Left ventricle myocardium inferior (tissue), 1 donor: ENCODE measurements at places on chromosomes 7 and 10. TPM values are rescaled to one million over a fixed set of nuclear protein-coding genes. Genes with fewer than 3 reads are reported as not detected.

DNA sequence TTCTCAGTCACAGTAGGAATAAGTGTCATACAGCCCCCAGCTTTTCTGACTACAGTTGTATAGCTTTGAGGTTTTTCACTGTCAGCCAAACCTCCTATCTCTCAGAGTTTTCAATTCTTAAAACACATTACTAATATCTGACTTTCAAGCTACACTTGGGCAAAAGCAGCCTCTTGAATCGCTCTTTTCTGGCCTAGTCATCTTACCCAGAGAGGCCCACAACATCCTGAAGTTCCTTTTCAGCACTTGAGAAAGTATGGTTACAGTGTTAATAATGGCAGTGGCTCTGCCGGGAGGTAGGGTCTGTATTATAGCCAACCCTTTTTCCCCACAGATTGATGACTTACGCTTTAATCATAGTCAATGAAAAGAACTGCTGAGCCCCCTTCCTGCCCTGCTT lies 181.0 kb downstream of the LRRC4 start:
- H3K36me3 ChIP-seq = peaks cover 3% of the 10 kb centered on the region
- DNase-seq = no peak
- no peak overlapping the region for H3K27ac ChIP-seq
- H3K4me1 ChIP-seq = peaks cover 14% of the 10 kb centered on the region
- H3K4me3 ChIP-seq = no peak overlapping the region

DNA sequence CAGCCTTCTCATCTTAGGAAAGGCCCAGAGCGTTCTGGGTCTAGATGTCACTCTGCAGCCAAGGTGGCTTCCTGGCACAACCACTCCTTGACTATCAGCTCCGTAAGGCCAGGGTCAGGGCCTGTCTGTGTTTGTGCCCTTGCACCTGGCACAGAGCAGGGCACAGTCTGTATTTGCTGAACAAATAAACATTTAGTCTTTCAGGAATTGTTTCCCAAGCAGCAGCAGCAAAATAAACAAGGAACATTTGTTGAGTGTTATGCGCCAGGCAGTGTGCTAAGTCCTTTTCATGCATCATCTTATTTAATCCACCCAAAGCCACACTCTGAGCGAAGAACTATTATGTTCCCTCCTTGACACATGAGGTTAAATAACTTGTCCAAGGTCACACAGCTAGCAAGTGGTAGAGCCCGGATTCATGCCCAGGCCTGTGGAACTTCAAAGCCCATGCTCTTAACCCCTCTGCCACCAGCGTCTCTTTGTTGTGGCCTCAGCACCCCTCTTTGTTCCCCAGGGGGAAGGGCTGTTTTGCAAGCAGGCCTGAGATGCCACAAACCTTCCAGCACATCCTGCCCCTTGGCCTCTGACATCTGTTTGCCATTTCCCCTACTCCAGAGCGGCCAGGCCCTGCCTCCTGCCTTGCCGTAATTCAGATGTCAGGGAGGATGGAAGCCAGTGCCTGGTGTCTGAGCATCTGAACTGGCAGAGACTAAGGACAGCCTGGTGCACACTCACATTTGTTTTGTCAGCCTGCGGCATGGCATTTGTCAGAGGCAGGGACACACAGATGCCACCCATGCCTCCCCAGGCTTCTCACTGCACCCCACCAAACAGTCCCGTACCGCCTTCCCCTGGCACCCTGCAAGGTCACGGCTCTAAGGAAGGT lies 325.8 kb upstream of the ZMIZ1 start:
- H3K4me1 ChIP-seq = peaks cover 82% of the 10 kb centered on the region
- no peak overlapping the region for H3K4me3 ChIP-seq
- H3K27me3 ChIP-seq = no peaks in the 10 kb centered on the region
- H3K36me3 ChIP-seq = no peaks in the 10 kb centered on the region
- no peak for DNase-seq
- peak overlapping the region; percentile 67 for H3K27ac ChIP-seq

DNA sequence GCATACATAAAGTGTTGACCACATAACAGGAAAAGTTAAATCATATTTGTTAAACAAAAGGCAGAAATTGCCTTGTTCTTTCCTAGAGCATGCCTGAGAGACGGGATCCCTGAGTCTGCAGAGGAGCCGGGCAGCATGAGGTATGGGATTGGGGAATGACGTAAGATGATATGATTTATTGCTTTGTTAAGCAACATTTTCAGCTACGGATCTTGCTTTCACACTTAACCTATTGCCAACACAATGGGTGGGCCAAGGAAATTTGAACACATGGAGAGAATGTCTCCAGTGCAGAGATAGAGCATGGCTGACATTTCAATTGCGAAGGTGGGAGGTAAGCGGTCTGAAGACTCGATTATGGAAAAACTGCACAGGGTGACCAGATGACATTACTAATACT lies 76.7 kb downstream of the EMX2 start:
- H3K36me3 ChIP-seq = no peaks in the 10 kb centered on the region
- DNase-seq = no peak
- H3K4me3 ChIP-seq = no peak overlapping the region
- peaks cover 58% of the 10 kb centered on the region for H3K27me3 ChIP-seq

DNA sequence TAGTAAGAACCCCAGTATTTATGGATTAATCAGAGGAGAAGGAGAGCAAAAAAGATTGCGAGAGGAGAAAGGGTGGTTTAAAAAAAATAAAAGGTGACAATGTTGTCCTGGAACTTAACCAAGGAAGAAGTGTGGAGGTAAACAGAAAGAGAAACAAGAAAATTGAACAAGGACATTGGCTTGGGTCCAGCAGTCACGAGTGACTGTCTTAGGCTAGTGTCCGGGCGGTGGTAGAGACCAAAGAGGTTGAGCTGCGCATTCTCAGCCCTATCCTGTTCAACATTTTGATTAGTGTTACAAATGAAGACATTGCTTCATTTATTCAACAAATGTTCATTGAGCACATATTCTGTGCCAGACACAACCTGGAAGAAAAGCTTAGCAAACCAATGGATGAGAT lies 329.9 kb downstream of the FGFR2 start:
- H3K4me1 ChIP-seq = no peaks in the 10 kb centered on the region
- DNase-seq = no peak
- H3K4me3 ChIP-seq = no peak overlapping the region
- H3K36me3 ChIP-seq = no peaks in the 10 kb centered on the region
- H3K27ac ChIP-seq = no peak overlapping the region

- peak overlapping the region; percentile 75 for H3K4me3 ChIP-seq
- H3K27me3 ChIP-seq = peaks cover 62% of the 10 kb centered on the region
- peaks cover 18% of the 10 kb centered on the region for H3K4me1 ChIP-seq
- H3K27ac ChIP-seq = no peak overlapping the region
- H3K36me3 ChIP-seq = no peaks in the 10 kb centered on the region
These were observed 727 bp downstream of the ATRNL1 start for GRCh38 chr10:115093776-115094408.

GRCh38 chr7:55207436-55208125 lies 157.6 kb upstream of the LANCL2 start:
- H3K4me1 ChIP-seq = no peaks in the 10 kb centered on the region
- no peaks in the 10 kb centered on the region for H3K27me3 ChIP-seq
- no peak overlapping the region for H3K4me3 ChIP-seq

GRCh38 chr7:8627325-8627724 lies 193.9 kb downstream of the NXPH1 start:
- no peaks in the 10 kb centered on the region for H3K4me1 ChIP-seq
- no peak for DNase-seq
- H3K4me3 ChIP-seq = no peak overlapping the region

The TFEC gene
- 1.7 TPM for total RNA-seq

The SLC16A9 gene
- 1.1 TPM for total RNA-seq

The NIPSNAP2 gene
- total RNA-seq = 357 TPM

The ATOH7 gene
- not detected for total RNA-seq

The CREB5 gene
- total RNA-seq = 9.8 TPM
